ENCODE measurements at places on chromosomes 2 and 18.

DNA sequence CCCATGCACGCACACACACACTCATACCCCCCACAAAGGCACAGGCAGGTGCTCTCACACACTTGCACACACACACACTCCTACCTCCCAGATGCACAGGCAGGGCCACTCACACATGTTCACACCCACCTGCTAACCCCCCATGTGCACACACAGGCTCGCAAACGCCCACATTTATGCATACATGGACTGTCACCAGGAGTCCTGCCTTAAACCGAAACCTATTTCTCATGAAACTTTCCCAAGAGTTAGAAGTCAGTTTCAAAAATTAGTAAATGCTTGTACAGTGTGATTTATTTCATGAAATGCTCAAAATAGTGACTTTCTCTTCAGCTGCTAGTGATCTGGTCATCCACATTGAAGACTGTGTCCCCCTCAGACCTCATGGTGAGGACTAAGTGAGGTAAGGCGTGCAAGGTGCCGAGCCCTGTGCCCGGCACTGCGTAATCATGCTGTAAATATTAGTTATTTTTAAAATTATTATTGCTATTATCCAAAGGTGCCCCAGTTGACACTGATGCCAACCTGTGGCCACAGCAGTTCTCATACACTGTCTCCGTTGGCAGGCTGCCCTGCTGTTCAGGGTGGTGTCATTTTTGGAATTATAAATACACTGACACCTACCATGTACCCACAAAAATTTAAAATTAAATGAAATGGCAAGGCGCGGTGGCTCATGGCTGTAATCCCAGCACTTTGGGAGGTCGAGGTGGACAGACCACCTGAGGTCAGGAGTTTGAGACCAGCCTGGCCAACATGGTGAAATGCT lies 12.4 kb downstream of the CNNM4 start:
- no peak for DNase-seq

DNA sequence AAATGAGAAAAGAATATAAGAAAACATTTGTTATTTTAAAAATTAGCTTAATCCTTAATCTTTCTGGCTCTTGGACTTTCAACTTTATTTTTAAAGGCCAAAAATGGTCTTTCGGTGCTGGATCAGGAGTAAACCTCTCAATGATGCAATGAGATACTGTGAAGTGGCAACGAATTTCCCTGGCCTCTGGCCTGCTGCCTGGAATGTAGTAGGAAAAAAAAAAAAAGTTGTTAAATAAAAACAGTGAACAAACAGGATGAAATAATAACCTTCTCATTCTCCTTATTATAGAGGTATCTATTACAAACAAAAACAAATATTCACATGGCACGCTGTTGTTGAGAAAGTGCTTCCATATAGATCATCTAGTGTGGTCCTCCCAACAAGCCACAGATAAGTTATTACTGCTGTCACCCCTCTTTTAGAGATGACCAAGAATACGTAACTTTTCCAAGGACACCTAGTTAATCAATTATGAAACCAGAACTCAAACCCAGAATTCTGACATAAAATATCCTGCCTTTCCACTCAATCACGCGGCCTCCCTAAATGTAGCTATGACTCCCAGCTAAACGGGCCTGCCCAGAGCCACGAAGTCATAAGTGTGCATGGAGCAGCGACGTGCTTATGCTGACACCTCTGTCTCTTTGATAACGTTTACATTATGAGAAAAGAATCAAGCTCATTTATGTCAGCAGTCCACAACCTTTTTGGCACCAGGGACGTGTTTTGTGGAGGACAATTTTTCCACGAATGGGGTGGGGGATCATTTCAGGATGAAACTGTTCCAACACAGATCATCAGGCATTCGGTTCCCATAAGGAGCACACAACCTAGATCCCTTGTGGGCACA lies 170.9 kb downstream of the BCL2 start:
- DNase-seq, result no peak

DNA sequence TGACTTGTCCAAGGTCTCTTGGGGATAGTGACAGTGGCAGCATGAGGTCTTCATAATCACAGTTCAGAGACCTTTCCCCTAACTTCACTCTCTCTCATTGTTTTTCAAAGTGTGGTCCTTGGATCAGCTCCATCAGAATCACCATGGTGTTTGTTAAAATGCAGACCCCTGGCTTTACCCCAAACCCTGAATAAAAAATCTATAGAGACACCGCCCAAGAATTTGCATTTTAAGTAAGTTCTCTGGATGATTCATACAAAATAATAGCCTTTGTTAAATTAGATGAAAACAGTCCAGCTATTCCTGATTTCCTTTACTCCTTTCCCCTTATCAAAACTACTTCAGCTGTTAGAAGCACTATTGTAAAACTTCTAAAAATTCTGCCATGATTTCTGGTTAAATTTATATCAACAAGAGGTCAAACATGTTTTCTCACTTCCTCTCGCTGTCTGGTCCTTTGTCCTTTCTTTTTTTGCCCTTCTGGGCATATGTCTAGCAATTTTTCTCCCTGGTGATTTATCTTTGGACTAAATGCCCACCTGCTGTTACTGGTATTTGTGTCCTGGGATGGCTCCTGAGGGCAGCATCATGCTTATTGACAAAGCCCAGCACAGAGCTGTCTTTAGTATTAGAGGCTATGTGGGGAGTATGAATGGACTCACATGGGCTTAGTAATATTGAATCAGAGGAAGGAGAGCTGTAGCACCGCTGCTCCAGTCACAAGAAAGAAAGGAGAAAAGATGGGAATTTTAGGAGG lies 63.4 kb downstream of the LHCGR start:
- DNase-seq, result no peak

- no peak for DNase-seq
These were observed 83.0 kb downstream of the XRCC5 start for GRCh38 chr2:216192181-216192580.

DNA sequence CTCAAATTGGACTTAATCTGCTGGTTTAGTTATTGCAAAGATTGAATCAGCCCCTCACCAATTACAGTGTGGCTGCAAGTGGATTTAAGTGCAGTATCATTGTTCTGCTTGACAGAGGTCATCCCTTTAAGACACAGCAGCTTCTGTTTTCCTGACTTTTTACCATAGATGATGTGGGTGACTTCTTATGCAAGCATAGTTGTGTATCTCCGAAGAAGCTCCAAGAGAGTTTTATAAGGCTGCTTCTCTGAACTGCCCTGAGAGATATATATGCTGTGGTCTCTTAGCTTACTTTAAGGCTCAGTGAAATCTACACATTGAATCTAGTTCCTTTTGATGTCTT lies 3.5 kb downstream of the TRIB2 start:
- DNase-seq, result no peak

DNA sequence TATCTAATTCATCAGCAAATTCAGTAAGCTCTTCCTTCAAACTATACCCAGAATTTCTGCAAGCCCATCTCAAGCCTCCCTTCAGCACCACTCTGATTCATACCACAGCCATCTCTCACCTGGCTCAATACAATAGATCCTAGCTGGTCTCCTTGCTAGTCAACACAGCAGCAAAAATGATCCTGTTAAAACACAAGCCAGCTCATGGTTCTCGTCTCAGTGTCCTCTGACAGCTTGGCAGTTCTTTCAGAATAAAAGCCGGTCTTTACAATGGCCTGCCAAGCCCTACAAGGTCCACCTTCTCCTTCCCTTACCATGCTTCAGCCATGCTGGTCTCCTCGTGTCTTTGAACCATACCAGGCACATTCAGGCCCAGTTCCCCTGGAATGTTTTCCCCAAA lies 296.9 kb upstream of the RND3 start:
- no peak for DNase-seq

DNA sequence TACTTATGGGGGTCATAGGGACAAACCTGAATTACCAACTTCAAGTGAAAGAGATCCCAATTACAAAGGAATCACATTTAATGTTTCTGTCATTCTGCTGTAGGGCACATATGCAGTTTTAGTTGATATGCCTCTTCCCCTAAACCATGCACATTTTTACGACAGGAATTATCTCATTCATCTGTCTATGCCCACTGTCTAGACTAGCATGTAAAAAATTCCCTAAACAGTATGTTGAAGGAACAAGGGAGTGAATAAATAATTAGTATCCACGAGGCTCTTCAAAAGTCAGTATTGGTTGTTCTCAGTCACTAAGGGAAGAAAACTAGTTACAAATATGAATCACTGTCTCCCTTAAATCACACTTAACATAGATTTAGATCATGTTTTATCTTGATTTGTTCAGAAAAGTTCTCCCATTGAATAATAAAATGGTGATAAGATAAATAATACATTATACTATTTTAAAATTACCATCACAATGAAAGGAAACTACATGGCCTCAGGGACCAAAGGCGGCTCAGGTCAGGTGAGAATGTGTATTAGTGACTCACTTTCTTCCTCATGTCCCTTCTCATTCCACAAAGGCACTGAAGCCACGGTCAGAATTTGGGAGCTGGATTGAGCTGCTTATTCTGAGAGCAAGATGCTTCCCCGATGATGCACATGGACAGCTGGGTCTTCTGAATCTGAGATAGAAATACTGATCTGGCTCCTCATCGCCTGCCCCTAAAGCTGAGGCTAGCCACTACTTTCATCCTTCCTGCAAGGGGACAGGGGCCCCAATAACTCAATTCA lies 29.1 kb downstream of the DYM start:
- no peak for DNase-seq

- DNase-seq, result no peak
These were observed 166.2 kb downstream of the ATAD2B start for GRCh38 chr2:23760736-23761135.

- DNase-seq, result no peak
These were observed 98.7 kb upstream of the THOC1 start for GRCh38 chr18:366466-367061.

- DNase-seq, result no peak
These were observed at the start of gene KCNG3 for GRCh38 chr2:42493468-42494354. TSS of gene KCNG3 (minus strand) at chr2:42493982. CDS start at chr2:42493501, 481 bp downstream.

- DNase-seq, result no peak
These were observed 580.1 kb downstream of the EPHA4 start for GRCh38 chr2:220991972-220992371.

- DNase-seq, result no peak
These were observed 32.1 kb upstream of the SCG2 start for GRCh38 chr2:223634238-223634637.

DNA sequence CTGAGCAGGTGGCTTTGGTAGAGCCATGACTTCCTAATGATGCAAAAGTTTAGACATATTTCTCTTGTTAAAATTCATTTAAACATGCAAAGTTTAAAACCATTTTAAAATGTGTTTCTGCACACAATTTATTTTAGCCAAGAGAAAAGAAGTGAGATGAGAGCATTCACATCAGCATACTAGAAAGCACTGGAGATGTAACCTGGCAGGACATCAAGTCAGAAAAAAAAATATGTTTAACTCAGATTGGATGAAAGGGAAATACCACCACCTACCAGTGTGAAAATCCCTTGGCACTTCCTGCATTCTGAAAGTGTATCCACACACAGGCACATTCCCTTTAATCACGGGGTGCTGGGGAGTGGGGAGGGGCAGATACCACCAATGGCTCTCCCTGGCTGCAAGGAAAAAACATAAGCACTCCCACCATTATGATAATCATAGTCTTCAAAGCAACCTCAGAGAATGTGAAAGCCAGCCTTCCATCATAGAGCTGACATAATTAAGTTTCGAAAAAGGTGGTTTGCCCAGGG lies 25.0 kb downstream of the DNER start:
- DNase-seq, result no peak

- DNase-seq, result no peak
These were observed 26.2 kb upstream of the CYP27A1 start for GRCh38 chr2:218755567-218756404.

DNA sequence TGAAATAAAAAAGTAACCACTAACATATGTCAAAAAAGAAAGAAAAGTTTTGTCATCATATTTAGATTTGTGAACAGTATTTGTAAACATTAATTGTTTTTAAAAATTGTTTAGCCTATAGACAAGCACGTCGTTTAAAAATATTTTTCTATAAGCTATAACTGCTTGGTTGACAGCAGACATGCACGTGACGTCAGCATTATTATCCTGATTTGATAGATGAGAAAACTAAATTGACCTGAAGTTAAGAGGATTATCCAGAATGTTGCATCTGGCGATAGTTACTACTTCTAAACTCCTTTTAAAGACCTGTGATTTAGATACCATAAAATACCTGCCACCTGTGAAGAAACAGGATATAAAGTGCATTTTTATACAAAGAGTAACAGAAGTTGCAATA lies 156.9 kb upstream of the BARD1 start:
- no peak for DNase-seq

DNA sequence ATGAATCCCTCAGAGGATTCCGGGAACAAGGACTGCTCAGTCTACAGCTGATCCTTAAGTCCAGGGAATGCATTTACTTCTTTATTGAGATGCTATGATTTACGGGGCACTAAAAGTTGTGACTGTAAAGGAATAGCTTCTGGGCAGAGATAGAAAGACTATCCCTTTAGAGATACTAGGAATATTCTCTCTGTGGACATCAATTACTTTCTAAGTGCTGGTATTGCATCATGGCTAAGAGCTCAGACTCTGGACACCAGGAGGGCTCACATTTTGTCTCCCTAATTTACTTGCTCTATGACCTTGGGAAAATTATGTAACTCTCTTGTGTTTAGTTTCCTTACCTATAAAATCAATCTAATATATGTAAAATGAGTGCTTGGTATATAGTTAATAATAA lies 131.4 kb downstream of the AKAIN1 start:
- DNase-seq, result no peak

GRCh38 chr2:168772704-168773103 lies 29.7 kb upstream of the NOSTRIN start:
- no peak for DNase-seq

DNA sequence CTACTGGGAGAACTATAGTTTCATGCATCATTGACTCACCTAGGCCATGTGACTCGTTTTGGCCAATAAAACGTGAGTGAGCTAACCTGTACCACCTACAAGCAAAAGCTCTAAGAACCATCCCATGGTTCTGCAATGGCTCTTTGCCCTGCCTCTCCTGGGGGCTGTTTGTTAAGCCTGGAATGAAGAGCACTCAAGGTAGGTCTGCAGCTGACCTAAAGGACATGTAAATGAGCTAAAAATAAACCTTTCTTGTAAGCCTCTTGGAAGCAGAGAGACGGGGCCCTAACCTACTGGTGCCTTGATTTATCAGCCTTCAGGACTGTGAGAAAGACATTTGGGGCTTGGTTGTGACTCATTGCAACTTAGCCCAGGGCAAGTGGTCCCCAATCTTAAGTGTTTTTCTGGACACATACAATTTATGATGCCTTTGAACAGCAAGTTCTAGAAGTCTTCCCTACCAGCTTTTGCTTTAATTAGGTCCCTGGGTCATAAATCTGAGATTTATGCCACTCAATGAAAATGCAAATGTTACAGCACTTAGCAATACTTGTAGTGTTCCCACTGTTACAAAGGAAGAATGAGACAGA lies 107.4 kb downstream of the OSBPL6 start:
- DNase-seq, result no peak

DNA sequence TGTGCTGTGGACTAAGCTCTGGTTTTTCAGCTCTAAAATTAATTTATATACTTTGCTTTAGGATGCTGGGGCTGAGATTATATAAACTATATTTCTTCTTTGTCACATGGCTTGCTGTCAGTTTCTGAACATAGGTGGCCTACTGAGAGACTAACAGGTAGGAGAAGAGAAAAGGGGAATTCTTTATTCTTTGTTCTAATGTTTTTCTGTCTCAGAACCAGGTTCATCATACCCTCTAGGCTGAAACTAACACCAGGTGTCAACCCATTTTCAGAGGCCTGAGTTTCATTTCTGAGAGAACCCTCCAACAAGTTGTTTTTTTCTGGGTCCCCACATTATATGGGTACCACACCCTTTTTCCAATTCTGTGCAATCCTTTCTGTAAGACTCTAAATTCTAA lies 843.6 kb downstream of the TRIB2 start:
- no peak for DNase-seq

GRCh38 chr2:201164166-201164565 lies 18.8 kb upstream of the CASP10 start:
- no peak for DNase-seq

GRCh38 chr2:145140658-145141057 lies 620.7 kb upstream of the ZEB2 start:
- DNase-seq, result no peak

Measured in activated CD8-positive, alpha-beta memory T cell treated with anti-CD3 and anti-CD28 coated beads for 1 hour (primary cell).